ENCODE measurements at places on chromosomes 1 and 21.

- DNase-seq = no peak
Measured at GRCh38 chr1:176575991-176576390, 113.0 kb downstream of the PAPPA2 start.

DNA sequence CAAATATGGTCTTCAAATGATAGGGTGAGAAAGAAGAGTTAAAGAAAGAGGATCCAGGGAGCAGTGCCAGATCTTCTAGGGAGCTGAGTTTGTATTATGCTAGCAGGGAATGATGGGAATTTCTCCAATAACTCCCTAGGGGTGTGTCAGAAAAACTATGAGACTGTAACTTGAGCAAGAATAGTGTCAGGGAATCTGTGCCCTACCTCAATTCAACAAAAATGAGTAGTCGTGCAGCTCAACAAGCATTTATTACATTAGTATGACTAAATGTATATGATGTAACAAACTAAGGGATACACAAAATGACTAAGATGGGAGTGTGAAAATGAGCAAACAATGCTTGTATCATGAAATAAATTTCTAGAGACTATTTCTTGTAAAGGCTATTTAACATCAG is 24.2 kb downstream of the SPAG17 start:
- DNase-seq = no peak

- no peak for DNase-seq
Measured at GRCh38 chr21:42427809-42428419, 24.2 kb downstream of the UBASH3A start.

DNA sequence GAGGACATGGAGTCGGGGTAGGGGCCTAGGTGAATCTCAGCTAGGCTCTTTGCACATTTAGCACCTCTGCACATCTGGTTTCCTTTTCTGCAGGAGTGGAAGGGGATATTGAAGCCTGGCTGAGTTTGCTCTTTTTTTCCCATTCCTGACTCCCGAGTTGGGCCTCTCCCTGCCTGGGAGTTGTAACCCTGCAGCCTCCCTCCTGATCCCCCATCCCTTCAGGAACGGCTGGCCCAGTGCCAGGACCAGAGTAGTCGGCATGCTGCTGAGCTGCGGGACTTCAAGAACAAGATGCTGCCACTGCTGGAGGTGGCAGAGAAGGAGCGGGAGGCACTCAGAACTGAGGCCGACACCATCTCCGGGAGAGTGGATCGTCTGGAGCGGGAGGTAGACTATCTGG is 836 bp downstream of the OLFML3 start:
- no peak for DNase-seq

DNA sequence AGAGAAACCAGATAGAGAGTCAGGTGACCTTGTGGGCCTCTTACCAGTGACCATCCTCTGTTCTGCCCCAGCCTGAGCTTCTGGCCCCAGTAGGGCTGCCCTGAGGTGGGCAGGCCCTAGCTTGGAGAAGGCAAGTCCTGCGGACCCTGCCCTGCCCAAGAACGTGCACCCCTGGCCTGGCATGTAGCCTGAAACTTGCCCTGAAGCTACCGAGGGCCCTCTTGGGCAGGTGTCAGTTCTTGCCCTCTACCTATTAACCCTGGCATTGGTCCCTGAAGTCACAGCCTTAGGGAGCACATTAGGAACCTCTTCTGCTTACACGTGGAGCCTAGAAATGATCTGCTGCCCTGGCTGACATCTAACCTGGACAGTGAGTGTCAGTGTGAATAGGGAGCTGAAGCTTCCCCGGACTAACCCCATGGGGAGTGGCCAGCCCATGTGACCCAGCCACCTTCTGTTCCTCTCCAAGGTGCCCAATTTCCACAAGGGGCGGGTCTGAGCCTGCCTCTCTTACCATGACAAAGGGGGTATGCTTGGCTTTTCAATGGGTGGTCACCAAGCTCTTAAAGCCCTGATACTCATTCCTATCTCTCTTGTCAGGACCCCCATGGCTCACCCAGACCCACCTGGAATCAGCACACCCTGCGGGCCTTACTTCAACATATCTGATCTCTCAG is 163.0 kb downstream of the ZSCAN20 start:
- no peak for DNase-seq

GRCh38 chr1:29853716-29854330 is 617.5 kb downstream of the PTPRU start:
- no peak for DNase-seq

DNA sequence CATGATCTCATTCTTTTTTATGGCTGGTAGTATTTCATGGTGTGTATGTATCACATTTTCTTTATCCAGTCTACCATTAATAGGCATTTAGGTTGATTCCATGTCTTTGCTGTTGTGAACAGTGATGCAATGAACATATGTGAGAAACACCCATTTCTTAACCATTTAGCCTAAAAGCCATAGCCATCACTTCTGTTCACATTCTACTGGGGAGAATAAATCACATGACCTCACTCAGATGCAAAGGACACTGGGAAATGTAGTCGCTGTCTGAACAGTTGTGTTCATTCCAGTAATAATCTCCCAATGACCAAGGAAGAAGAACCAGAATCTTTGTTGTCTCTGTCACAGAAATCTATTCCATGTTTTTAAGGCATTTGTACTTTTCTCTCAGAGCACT is 15.1 kb upstream of the PLA2G2E start:
- DNase-seq = no peak

GRCh38 chr1:217563179-217563578 is 67.7 kb downstream of the GPATCH2 start:
- DNase-seq = no peak

DNA sequence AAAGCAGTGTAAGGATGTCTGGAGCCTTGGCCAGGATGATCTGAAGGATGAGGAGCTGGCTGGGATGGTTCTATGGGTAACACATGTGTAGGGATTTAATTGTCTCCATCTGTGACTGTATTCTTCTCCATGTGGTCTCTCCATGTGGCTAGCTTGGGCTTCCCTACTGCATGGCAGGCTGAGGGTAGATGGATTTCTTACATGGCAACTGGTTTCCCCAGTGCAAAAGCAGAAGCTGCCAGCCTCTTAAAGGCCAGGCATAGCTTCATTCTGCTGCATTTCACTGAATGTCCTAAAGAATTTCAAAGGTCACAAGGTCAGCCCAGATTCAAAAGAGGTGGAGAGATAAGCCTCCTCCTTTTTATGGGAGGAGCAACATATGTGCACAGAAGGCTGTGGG is 61.7 kb downstream of the XCL2 start:
- no peak for DNase-seq

GRCh38 chr1:85707267-85707989 is 805 bp downstream of the ZNHIT6 start:
- DNase-seq = no peak

DNA sequence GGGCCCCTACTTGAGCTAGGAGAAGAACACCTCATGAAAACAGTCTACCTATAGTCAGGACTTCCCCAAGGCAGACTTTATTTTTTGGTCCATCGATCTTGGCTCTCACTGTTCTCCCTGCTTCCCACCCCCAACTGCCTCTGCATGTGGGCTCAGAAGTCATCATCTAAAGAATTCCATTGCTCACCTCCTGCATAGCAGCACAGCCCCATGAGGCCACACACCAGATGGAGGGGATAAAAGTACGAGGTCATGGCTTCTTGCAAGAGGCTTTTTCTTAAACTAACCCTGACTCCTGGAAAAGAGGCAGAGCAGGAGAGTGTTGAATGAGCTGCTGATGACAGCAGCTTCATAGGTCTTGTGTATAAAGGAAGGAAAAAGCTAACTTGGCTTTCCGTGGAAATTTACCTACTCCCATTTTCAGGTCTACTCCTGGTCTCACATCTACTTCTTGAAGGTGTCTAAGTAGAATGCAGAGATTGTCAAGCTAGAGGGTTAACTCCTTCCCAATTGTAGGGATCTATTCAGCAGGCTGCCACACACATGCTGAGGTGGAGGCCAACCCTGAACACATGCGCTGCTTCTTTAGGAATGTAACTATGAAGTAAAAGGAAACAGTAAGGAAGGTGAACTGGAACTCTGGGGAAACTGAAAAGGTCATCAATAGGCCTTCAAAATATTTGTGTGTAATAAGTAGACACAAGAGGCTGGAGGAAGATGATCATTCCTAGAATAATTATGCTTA is 18.7 kb downstream of the WNT2B start:
- DNase-seq = no peak

DNA sequence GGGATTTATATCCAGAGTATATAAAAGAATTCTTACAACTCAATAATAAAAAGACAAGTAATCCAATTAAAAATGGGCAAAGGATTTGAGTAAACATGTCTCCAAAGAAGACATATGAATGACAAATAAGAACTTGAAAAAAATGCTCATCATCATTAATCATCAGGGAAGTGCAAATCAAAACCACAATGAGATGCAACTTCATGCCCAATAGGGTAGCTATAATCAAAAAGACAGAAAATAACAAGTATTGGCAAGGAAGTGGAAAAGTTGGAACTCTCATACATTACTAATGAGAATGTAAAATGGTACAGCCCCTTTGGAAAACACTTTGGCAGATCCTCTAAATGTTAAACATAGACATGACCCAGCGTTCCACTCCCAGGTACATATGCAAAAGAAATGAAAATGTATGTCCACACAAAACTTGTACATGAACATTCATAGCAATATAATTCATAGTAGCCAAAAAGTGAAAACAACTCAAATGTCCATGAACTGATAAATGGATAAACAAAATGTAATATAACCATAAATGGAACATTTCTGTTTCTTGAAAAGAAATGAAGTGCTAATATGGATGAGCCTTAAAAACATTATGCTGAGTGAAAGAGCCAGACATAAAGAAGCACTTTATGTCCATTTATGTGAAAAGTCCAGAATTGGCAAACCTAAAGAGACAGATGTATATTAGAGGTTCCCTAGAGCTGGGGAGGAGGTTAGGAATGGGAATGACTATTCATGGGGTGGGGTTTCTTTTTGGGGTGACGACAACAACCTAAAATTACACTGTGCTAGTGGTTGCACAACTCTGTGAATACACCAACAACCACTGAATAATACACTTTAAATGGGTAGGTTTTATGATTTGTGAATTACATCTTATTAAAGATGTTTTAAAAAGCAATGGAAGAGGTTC is 259.7 kb downstream of the RHOU start:
- no peak for DNase-seq

DNA sequence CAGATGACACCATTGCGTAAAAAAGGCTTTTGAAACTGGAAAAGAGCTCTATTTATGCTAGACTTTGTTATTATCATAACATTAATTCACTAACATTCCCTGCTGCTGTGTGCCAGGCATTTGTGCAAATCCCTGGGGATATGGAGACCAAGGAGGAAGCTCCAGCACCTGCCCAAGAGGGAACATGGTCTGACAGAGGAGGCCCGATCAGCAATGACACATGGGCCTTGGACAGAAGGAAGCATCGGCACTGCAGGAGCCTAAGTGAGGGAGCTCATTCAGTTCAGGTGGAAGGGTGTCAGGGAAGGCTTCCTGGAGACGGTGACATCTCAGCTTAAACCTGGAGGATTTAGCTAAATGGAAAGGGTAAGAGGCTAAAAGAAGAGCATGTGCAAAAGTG is 13.9 kb downstream of the CAMK2N1 start:
- DNase-seq = no peak

- no peak for DNase-seq
Measured at GRCh38 chr1:61743431-61743705, 1.1 kb downstream of the PATJ start.

GRCh38 chr1:211148366-211148765 is 14.4 kb upstream of the KCNH1 start:
- no peak for DNase-seq

GRCh38 chr1:153921803-153922075 is 1.0 kb downstream of the GATAD2B start:
- DNase-seq = no peak

GRCh38 chr1:33173091-33173490 is 8.8 kb downstream of the TRIM62 start:
- no peak for DNase-seq

GRCh38 chr21:36217743-36218142 is 61.1 kb downstream of the DOP1B start:
- no peak for DNase-seq

- peak; percentile 45 for DNase-seq
Measured at GRCh38 chr1:84960371-84960770, 36.5 kb downstream of the MCOLN2 start.

DNA sequence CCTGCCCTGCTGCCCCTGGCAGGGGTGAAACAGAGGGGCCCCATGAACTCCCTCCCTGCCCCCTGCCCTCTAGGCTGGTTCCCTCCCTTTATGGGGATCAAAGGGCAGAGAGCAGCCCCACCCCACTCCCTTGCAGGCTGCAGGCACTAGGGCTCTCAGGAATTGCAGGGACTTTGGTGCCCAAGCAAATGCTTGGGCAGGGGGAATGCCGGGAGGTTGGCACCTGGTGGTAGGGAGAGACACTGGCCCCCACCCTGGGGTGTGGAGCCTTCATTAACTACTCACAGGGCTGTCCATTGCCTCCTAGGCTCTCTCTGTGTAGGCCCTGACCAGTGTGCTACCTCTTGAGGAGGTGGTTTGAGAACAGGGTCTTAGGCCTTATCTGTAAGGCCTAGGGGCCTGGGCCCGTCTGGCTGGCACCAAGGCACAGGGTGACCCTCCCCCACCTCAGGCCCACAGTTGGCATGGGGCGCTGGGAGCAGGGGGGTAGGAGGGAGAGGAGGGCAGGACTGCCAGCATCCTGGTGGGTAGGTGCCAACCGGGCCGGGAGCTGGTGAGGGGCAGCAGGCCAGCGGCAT is 4.7 kb downstream of the ZBTB7B start:
- no peak for DNase-seq

- DNase-seq = peak; percentile 35
Measured at GRCh38 chr1:79859212-79859948, 852.9 kb upstream of the ADGRL4 start.

- DNase-seq = no peak
Measured at GRCh38 chr1:69180358-69180757, 387.4 kb upstream of the LRRC7 start.

DNA sequence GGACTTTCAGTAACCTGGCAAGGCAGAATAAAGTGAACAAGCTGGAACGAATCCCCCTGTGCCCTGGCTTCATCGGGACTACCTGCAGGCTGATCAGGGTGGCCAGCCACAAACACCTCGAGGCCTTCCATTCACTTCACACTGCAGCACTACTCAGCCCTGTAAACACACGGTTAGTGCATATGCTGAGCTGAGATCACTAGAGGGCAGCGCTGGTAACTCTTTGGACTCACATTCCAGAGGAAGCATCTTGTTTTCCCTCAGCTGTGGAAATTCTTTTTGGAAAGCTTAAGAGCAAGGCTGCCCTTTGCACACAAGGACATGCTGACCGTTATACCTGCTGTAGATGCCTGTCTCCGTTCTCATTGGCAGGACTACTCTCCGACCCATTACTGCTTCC is 32.1 kb downstream of the PCSK9 start:
- DNase-seq = peak; percentile 46

- no peak for DNase-seq
Measured at GRCh38 chr1:55057270-55057955, 18.1 kb downstream of the PCSK9 start.
